ENCODE measurements at places on chromosomes 4 and X.

GRCh38 chrX:46168254-46168653 lies 377.0 kb downstream of the ZNF674 start:
- DNase-seq: no peak

- no peak for DNase-seq
These were observed 525 bp upstream of the CISD2 start for GRCh38 chr4:102868153-102868780.

GRCh38 chr4:183920512-183920911 lies 15.4 kb downstream of the STOX2 start:
- no peak for DNase-seq

GRCh38 chrX:118249146-118249545 lies 96.8 kb upstream of the WDR44 start:
- DNase-seq: no peak

DNA sequence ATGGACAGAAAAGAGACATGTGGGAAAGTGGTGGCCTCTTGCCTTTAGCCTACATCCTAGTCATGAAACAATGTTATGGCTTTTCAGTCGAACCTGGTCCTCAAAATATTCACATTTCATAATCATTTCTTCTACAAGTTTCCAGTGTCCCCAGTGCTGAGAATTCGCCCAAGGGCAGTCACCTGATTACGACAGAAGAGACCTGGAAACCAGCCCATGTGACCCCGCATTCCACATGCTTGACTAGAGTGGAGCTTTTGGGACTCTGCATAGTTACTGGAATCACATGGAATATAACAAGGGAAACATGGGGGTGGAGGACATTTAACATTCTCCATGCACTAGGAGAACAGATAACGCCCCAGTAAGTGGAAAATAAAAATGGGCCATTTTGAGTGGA lies 100.1 kb downstream of the PPARGC1A start:
- DNase-seq: peak; percentile 55

GRCh38 chr4:153074486-153074885 lies 129.8 kb upstream of the TRIM2 start:
- no peak for DNase-seq

GRCh38 chr4:145341381-145341780 lies 140.3 kb upstream of the SMAD1 start:
- DNase-seq: no peak

GRCh38 chrX:2549876-2550275 lies 49.1 kb upstream of the DHRSX start:
- DNase-seq: no peak

DNA sequence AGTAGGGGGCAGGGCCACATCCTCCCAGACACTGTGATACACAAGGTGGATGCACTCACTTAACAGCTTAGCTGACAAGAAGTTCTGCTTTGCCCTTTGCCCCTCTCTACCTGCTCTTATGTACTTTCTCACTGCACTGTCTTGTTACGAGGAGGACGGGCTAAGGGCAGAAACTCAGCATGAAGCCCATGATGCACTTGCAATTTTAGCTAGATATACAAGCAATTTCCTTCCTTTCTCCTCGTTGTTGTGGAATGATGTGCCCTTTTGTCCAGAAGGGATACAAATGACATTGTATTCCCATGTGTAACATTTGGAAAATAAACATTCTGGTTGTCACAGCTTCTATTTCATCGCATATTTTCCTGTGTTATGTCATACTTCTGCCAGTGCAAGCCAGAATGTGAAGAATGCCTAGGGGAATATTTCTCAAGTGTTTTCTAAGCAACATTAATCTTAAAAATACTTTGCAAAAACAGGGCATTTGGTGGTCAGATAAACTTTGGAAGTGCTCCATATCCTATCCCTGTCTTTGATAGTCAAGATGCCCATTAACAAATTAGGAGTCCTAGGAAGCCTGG lies 47.2 kb downstream of the MAOA start:
- DNase-seq: peak; percentile 85

GRCh38 chrX:43380704-43381103 lies 275.4 kb upstream of the MAOA start:
- no peak for DNase-seq

- DNase-seq: no peak
These were observed 19.7 kb downstream of the SLAIN2 start for GRCh38 chr4:48361012-48361400.

- DNase-seq: no peak
These were observed 143.1 kb downstream of the BTC start for GRCh38 chr4:74651198-74651597.

DNA sequence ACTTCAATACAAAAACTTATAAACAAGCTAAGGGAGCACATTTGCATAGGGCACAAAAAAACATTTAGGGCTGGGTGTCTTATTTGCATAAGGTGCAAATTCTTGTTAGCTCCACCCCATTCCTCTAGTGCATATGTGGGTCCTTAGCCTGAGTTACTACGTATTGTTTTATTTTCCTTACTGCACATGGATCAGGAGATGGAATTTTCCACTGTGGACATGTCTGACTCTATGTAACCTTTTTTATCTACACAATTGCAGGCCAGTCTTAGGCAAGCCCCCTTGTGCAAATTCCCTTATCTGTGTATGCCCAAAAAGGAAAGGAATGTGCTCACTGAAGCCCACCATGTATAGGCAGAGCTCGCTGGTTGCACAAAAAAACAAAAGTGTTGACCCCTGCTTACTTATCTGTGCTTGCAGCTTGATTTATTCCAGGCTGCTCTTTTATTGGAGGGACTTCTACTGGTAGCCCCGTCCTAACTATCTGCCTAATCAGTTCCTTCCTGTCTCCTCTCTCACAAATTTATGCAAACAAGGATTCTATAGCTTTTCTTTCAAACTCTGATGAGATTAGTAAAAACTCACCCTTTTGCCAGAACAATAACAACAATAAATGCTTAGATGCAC lies 359.0 kb upstream of the MAGEB16 start:
- no peak for DNase-seq

DNA sequence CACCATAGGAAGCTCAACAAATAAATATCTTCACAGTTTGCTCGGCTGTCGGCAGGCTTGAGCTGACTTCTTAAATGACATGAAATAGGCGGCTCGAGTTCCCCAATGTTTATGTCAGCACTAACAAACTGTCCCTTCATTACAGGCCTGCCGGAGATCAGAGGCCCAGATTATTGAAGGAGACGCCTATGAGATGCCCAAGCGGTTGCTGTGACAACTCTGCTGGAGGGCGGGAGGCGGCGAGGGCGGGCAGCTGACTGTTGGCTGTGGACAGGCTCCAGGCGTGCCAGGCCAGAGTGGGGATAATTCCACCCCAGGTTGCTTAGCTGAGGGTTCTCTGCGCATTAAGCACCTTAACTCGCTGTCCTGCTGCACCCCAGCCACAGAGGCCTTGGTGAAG lies 39.2 kb upstream of the MSX1 start:
- DNase-seq: no peak

GRCh38 chr4:153620352-153620751 lies 63.7 kb upstream of the TLR2 start:
- peak; percentile 30 for DNase-seq

DNA sequence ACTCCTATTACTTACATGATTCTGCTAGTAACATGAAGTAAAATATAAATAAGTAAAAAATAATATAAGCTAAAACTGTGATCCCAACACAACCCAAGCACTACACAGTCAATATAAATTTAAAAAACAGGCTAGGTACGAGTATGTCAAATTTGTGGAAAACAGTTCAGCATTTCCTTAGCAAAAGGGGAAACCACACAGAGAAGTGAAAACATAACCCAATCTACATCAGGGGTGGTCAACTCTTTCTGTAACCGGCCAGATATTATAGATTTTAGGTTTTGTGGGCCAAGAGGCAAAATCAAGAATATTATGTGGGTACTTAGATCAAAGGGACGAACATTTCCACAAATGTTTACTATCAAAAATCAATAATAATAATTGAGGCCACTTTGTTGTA lies 70.1 kb downstream of the CHST7 start:
- DNase-seq: no peak

DNA sequence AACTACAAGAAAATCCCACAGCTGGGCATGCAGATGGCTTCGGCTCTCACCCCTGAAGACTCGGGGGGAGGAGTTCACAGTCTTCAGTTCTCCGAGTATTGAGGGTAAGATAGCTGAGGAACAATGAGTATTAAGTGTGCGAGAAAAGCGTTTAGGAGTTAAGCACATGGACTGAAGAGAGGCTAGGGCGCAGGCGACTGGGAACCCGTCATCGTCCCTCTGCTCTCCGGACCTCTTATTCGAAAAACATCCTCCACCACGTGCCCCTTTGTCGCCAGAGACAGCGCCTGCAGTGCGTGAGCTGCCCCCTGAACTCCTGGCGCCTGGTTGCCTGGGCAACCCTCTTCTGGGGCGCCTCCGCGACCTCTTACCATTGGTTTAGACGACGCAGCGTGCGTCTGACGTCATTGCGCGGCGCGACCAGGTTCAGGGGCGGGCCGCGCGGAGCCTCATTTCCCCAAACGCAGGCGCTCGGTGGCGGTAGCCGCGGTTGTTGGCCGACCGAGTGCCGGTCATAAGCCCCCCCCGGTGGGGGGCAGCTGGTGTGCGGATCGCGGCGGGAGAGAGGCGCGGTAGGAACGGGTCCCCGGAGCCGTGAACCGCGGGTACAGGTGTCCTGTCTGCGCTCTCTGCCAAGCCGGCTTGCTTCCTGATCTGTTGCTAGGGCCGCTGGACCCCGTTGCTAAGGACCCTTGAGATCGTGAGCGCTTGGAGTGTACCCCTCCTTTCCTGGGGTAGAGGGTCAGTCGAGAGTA lies at the start of gene PACRGL:
PACRGL (plus strand) TSS at position 452 of the 755 bp plus-strand sequence. CDS start 4,024 bp downstream, outside the sequence.
- peak; percentile 94 for DNase-seq

DNA sequence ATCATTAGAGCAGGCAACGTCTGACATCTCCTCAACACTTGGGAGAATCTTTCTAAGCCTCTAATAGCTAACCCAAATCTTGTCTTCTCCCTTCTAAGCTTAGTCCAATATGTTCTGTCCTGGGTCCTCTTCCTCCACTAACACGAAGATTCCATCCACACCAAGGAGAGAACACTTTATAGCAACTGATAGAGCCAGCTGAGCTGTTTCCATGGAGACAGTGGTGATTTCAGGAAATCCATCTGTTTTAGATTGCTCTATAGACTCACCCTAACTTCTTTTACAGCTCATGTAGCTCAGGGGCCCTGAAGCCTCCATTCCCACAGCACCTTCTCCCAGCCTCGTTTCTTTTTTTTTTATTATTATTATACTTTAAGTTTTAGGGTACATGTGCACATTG lies 37.4 kb downstream of the SCD5 start:
- DNase-seq: no peak

DNA sequence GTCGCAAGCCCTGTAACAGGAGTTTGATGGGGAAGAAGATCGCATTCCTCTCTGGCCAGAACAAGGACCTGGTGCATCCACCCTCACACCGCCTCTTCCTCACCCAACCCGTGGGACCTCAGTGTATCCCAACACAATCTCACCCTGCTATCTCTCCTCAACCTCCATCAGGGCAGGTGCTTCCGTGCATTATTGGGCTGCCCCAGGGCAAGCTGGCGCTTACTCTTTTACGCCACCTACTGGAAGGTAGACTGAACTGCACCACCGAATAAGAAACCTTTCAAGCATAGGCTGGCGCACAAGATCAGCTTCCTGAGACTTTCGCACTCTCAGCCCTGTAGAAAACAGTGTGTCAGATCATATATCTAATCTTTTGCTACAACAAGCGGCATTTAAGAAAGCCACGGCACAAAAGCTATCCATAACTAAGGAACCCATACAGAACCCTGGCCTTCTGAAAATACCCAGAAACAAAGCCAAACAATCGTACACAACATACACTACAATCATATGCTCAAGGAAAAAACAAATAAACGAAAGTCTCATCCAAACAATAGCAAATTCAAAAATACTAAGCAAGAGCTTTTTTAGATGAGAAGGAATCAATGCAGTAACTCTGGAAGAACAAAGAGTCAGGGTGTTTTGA lies 209.3 kb downstream of the UGT8 start:
- peak; percentile 38 for DNase-seq

GRCh38 chrX:21802054-21802670 lies 37.3 kb upstream of the MBTPS2 start:
- no peak for DNase-seq

DNA sequence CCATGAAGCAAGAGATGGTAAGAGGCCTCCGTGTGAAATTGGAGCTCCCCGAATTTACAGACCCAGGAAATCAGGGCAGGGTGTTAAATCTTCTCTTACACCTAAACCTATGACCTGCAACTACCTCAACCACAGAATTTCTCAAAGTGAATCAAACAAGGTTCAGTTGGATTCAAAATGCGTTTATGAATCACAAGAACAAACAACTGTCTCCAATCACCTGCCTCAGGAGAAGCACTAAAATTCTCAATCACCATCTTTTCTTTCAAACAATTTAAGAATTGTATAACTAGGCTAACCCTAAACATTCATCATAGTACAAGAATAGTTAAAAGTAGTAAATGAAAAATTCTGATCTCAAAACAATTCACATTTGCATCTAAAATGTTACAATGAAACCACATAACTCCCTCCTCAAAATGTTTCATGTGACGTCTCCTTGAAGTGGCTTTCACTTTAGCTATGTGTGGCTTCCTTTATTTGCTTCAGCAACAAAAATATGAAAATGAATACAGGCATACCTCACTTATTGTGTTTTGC lies 19.2 kb downstream of the PPP3CA start:
- no peak for DNase-seq

GRCh38 chr4:78766026-78766425 lies 10.1 kb upstream of the BMP2K start:
- no peak for DNase-seq

DNA sequence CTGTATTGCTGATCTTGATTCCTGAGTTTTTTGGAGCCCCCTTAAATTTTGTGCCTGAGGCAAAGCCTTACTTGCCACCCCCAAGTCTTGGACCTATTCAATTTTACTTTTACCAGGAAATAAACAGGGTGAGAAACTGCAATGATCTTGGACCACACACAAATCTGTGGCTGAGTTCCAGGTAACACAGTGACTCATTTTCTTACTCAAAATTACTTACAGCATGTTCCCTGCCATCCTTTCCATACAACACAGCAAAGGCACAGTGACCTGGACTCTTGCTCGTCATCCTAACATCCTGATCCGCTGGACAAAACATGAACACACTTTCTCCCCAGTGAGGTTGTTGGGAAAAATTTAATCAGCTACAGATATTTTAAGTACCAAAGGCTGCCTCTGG lies 60.7 kb upstream of the S100G start:
- peak; percentile 67 for DNase-seq

- DNase-seq: no peak
These were observed 73.6 kb downstream of the GABRB1 start for GRCh38 chr4:47104986-47105385.

GRCh38 chrX:72340626-72341025 lies 34.9 kb upstream of the CITED1 start:
- no peak for DNase-seq

- DNase-seq: no peak
These were observed 138.5 kb downstream of the CHRDL1 start for GRCh38 chrX:110657073-110657472.

DNA sequence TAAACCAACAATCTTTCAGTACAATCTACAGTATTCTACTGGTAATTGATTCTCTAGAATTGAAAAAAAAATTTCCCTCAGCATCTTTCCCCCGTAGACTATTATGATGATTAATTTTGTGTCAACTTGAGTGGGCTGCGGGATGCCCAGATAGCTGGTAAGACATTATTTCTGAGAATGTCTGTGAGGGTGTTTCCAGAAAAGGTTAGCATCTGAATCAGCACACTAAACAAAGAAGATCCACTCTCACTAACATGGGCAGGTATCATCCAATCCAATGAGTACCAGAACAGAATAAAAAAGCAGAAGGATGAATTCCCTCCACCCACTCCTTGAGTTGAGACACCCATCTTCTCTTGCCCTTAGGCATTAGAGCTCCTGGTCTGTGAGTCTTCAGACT lies 186.1 kb upstream of the MAB21L2 start:
- DNase-seq: no peak
